ENCODE measurements at places on chromosomes 3 and 15.

- no peak for DNase-seq
Observed at GRCh38 chr15:38560456-38560926, 4.1 kb downstream of the RASGRP1 start.

DNA sequence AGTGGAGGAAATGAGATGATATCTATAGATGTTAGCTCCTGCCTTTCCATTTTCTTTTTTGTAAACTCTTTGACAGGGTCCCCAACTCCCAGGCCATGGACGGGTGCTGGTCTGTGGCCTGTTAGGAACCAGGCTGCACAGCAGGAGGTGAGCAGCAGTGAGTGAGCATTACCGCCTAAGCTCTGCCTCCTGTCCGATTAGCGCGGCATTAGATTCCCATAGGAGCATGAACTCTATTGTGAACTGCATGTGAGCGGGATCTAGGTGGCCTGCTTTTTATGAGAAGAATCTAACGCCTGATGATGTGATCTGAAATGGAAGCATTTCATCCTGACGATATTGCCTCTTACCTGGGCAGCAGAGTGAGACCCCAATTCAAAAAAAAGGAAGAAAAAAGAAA, 56.8 kb upstream of the CHD2 start:
- no peak for DNase-seq

GRCh38 chr15:61764981-61765380, 295.3 kb downstream of the VPS13C start:
- DNase-seq: no peak

- no peak for DNase-seq
Observed at GRCh38 chr15:76032046-76032445, 19.8 kb upstream of the NRG4 start.

DNA sequence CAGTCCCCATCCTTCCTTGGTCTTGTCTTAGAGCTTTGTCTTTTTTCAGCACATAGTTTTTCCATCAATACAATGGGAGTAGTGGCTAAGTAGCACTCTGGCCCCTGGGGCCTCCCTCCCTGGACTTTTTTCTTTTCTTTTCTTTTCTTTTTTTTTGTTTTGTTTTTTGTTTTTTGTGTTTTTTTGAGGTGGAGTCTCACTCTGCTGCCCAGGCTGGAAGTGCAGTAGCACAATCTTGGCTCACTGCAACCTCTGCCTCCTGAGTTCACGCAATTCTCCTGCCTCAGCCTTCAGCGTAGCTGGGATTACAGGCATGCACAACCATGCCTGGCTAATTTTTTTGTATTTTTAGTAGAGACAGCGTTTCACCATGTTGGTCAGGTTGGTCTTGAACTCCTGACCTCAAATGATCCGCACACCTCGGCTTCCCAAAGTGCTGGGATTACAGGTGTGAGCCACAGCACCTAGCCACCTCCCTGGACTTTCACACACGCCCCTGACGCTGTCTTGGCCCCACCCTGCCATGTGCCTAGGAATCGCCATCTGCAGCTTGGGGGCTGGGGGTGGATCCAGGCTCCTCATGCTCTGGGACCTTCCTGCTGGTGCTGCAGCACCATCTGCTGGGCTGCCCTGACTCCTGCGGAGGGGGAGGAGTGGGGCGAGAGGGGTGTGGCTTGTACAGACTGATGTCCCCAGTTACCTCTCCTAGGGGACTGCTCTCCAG, 2.8 kb downstream of the C15orf39 start:
- DNase-seq: peak; percentile 82

- no peak for DNase-seq
Observed at GRCh38 chr3:47385007-47385406, 4.2 kb downstream of the PTPN23 start.

- DNase-seq: no peak
Observed at GRCh38 chr3:59262076-59262498, 212.3 kb upstream of the CFAP20DC start.

- DNase-seq: no peak
Observed at GRCh38 chr3:45491344-45491743, 103.0 kb downstream of the LARS2 start.

Measured in iPS DF 19.7 (cell line).